Cerebellar nuclear complex (tissue), 1 donor: ENCODE measurements at places on chromosomes 3 and 15.

GRCh38 chr3:138127636-138128365, 4.4 kb downstream of the A4GNT start:
- DNase-seq = no peak

DNA sequence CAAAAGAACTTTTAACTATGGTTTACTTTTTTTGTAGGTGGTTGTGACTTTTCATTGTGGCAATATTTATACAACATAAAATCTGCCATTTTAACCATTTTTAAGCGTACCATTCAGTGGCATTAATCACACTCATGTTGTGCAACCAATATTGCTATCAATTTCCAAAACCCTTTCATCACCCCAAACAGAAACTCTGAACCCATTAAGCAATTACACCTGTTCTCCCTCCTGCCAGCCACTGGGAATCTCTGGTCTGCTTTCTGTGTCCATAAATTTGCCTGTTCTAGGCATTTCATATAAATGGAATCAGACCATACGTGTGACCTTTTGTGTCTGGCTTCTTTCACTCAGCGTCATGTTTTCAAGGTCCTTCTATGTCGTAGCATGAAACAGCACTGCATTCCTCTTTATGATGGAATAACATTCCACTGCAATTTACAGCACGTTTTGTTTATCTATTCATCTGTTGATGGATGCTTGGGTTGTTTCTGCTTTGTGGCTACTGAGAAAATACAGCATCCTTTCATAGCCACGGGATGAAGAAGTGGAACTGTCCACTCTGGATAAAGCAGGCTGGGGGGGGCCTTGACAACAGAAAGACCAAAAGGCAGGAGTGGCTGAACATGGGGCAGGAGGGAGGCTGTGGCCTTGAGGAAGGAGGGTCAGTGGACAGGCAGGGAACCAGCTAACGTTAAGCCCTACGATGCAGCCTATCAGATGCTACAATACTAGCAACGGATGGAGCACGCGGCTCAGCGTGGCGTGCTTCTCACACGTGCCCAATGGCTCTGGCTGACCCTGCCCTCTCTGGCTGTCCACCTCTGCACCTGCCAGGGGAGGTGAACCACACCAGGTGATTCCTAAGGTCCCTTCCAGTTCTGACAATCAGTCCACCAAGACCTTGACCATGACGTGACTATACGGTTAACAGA, 110.9 kb downstream of the SEC22A start:
- no peak for DNase-seq

DNA sequence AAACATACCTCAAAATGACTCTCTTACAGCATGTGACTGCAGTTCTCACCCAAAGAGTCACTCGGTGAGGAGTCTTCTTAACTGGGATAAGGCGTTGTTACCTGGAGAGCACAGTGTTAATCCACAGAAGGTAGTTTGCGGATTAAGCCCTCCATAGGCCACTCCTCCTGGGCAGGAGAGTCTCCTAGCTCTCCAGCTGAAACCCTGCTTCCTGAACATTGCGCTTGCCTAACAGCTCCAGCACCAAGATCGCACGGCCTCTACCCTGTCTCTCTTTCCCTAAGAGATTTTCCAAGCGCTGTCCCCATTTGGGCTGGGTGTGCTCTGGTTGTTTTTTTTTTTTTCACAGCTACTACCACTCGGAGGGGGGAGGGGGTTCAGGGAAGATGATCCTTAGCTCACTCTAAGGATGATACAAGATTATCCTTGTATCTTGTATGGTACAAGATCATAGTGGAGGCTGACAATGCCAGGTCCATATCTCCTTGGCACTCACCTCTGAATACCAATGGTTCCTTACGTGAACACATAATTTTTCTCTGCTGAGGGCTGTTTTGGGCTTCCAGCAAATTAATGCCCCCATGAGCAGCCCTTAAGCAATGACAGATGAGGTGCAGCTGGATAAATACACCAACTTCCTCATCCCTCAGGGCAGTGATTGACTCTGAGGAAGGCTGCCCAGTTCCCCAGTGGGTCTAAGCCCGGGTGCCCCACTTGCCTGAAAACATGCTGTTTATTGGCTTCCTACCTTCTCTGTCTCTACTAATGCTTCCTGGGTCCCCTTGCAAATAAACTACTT, 185.2 kb upstream of the TSC22D2 start:
- no peak for DNase-seq

GRCh38 chr3:10242182-10243065, 5.8 kb upstream of the TATDN2 start:
- no peak for DNase-seq

DNA sequence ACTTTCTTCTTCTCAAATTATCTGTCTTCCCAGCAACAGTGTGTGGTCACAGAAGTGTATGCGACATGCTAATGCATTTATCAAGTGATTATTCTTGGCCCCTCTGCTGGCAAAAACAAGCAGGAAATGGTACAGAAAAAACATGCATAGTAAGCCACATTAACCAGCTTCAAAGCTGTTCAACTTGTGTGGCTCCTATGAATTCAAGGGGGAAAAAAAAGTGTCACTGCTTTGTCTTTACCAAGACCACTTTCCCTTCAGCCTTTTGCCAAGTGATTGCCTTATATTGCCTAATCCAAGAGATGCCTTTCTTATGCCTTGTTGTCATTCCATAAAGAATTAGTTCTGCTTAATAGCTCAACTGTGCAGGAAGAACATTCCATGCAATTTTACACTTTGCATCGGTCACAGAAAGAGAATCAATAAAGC, 39.1 kb downstream of the PRTG start:
- no peak for DNase-seq

DNA sequence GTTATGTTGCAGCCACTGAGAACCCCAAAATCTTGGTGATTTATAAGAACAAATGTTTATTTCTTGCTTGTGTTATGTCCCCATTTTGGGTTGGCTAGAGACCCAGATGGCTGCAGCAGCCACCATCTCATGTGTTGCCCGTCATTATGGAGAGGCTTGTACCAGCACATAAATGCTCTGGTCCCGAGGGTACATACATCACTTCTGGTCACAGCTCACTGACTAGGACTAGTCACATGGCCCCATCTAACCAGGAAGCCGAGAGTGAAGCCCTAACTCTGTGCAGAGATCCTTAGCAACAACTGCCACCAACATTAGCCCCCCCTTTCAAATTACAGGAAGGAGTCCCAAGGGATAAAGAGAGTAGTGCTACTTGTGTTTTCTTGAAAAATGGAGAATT, 25.5 kb upstream of the HACD2 start:
- DNase-seq = no peak

DNA sequence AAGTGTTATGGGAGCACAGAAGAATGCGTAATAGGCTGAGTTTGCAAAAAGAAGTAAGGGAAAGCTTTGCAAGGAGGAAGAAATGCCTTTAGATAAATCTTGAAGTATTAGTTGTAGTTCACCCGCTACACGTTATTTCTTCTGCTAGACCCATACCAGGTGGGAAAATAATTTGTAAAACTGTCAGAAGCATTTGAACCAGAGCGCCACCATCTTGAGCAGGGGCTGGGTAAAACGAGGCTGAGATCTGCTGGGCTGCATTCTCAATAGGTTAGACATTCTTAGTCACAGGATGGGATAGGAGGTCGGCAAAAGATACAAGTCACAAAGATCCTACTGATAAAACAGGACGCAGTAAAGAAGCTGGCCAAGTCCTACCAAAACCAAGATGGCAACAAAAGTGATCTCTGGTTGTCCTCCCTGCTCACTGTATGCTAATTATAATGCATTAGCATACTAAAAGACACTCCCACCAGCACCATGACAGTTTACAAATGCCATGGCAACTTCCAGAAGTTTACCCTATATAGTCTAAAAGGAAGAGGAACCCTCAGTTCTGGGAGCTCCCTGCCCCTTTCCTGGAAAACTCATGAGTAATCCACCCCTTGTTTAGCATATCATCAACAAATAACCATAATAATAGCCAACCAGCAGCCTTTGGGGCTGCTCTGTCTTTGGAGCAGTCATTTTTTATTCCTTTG, 50.0 kb upstream of the ZNF280D start:
- DNase-seq = no peak

DNA sequence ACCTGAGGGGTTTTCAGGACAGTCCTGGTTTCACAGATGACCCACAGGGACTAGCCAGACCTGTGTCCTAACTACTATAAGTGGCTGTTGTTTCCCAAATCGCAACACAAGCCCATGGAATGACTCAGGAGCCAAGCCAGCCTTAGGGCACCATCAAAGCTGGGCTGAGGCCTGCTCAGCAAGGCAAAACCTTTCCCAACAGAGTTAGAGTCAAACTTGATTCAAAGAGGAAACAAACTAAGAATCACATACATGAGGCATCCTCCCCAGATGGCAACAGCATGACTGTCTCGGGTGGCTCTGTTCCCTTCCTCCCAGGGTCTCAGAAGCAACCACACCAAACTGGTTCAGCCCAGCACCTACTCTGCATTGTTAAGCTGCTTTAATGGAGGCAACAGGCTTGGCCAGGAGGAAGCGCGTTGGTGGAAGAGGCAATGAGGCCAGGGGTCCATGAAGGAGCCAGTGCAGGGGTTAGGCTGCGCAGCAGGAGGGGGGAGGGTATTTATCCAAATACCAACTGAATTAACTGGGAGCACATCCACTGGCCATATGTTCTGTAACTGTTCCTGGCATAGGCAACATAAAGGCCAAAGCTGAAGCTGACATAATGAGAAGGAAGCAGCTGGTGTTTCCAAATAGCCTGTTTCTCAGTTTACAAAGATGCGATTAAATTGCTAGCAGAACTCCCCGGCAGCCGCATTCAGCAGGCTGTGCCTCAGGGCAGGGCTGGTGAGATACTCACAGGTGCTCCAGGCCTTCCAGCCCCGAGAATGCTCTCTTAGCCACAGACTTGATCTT, 102.4 kb downstream of the LRIG1 start:
- DNase-seq = peak; percentile 37

DNA sequence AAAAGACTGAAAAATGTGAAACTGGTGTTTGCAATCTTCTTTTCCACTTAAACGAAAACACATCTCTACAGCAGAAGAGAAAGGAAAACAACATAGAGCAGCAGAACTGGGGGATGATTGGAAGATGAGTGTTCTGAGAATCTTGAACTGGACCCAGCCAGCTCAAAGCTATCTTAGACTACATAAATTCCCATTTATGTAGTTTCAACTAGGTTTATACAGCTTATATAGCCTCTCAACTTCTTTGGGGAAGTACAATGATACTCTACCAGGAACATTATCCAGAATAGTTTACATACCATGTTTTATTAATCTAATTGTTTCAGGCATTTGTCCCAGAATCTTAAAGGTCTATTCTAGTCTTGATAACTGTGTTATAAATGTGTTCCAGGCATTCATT, 658.2 kb upstream of the LMCD1 start:
- DNase-seq = no peak

- no peak for DNase-seq
Observed at GRCh38 chr3:127172781-127173515, 20.0 kb upstream of the PRR23E start.

DNA sequence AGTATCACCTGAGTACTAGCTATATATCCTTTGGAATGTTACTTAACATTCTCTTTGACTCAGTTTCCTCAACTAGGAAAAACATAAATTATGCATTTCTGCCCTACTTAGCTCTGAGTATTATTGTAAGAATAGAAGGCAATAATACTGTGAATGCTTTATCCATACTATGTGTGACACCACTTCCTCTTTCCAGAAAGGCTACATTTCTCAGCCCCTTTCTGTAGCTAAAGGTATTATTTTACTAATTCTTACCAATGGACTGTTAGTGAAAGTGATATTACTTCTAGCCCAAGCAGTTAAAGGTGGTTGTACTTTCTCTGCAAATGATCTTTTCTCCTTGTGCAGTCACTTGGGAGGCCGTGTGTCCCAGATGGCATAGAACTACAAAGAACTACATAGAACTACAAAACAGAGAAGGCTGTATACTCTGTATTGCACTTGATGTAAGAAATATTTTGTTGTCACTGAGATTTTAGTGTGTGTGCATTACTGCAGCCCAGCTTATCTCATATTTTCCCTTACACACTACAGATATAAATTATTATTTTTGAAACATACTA, 35.1 kb downstream of the MYH15 start:
- DNase-seq = no peak

- DNase-seq = no peak
Observed at GRCh38 chr3:54900838-54901591, 26.8 kb downstream of the LRTM1 start.

DNA sequence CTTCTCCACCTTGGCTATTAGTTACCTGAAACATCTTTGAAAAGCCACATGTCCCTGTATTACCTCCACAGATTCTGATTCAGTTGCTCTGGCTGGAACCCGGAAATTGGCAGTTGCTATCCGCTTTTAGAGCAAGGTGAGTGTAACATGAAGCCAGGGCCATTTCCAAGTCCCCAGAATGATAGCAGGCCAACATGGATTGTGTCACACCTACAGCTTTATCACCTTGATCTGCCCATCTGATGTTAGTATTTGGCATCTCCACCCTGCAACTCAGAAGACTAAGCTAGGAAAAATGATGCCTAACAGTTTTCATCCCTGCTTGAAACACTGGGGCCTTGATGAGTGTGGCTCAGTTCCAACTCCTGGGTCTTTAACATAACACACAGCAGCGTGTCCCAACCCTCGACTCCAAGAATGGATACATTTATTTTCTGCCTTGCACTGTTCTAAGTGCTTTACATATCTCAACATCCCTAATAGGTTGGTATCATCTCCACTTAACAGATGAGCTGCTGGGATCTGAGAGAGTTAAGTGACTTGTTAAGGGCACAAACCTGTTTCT, 21.3 kb upstream of the NUDT16 start:
- no peak for DNase-seq

DNA sequence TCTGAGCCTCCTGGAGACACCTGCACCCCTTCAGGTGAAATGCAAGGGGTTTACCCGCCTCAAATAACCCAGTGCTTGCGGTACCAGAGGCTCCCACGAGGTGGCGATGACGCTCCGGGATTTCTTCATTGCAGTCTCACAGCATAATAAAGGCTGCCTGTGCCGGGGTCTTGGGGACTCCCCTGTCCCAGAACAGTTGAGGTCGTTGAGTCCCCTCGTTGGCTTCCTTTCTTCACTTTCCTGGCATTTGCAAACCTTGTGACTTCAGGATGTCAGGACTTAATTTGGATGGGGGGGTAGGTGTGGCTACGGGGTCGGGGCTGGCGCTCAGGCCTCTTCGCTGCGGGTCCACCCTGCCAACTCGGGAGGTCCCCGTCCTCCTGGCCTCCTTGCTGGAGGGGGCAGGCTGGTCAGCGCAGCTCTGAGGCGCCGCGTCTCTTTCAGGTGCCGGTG, 1.3 kb downstream of the GNAT1 start:
- no peak for DNase-seq

DNA sequence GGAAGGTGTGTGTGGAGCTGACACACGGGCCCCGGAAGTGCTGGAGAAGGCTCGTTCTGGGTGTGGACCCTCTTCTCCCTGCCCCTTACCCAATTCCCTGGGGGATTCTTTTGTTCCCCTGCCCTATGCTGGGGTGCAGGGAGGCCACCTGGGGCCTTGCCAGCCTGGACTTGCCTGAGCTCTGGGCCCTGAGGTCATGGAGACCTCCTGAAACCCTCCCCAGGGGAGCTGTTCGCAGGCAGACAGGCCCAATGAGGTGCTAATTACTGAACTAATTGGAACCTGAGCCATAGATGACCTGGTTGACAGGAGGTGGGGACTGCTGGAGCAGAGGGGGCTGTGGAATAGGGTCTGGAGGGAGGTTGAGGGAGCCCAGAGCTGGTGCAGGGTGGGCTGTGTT, 9.4 kb upstream of the C15orf39 start:
- no peak for DNase-seq
